Activated T-cell treated with anti-CD3 and anti-CD28 coated beads, Interleukin-2, amount 50 U/mL, for 72 hours (primary cell): ENCODE measurements at places on chromosomes 11 and 22. TPM values are rescaled to one million over a fixed set of nuclear protein-coding genes. Genes with fewer than 3 reads are reported as not detected.

DNA sequence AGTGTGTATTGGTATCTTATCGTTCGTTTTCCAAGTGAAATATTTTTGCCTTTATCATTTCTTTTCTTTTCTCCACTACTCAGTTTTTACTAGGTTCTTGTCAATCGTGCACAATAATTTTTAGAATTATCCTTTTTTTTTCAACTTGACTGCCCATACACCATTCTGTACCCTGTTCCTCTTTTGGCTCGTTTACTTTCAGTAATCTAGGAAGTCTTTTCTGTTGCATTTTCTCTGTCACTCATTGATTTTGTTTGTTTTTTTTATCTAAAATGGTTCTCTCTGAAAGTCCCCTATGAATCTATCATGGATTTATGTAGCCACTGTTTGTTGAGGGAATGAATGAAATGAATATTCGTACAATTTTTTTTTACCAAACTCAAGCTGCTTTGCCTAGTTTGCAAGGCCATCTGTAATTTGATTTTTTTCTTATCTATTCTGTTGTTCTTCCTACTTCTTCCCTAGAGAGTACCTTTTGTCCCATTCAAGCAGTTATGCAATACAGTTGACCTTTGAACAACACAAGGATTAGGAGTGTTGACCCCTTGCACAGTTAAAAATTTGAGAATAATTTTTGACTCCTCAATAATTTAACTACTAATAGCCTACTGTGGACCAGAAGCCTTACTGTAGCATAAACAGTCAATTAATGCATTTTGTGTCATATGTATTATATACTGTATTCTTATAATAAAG lies 166.3 kb downstream of the TMEM135 start:
- no peak for DNase-seq
- no peak overlapping the region for H3K4me3 ChIP-seq
- peak overlapping the region; percentile 56 for H3K27ac ChIP-seq
- no peaks in the 10 kb centered on the region for H3K27me3 ChIP-seq
- no peaks in the 10 kb centered on the region for H3K4me1 ChIP-seq

GRCh38 chr11:60700689-60701468 lies 1.5 kb downstream of the MS4A8 start:
- no peak overlapping the region for H3K27ac ChIP-seq
- no peak for DNase-seq
- H3K36me3 ChIP-seq, result no peaks in the 10 kb centered on the region

DNA sequence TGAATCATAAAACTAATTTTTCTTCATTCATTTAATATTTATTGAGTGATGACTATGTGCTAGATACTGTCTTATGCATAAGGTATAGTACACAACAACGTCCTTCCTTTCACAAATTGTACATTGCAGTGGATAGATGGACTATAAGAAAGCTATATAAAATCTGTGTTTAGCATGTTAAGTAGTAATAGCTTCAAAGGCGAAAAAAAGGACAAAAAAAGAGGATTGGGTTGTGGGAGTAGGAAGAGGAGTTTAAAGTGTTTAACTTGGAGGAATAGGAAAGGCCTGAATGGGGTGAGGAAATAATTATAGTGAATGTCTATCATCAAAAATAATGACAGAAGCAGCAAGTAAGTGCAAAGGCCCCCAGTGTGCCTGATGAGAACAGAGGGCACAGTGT lies 565.4 kb upstream of the LUZP2 start:
- no peak for DNase-seq
- H3K4me1 ChIP-seq, result no peaks in the 10 kb centered on the region
- no peak overlapping the region for H3K27ac ChIP-seq
- H3K36me3 ChIP-seq, result no peaks in the 10 kb centered on the region
- H3K4me3 ChIP-seq, result no peak overlapping the region

DNA sequence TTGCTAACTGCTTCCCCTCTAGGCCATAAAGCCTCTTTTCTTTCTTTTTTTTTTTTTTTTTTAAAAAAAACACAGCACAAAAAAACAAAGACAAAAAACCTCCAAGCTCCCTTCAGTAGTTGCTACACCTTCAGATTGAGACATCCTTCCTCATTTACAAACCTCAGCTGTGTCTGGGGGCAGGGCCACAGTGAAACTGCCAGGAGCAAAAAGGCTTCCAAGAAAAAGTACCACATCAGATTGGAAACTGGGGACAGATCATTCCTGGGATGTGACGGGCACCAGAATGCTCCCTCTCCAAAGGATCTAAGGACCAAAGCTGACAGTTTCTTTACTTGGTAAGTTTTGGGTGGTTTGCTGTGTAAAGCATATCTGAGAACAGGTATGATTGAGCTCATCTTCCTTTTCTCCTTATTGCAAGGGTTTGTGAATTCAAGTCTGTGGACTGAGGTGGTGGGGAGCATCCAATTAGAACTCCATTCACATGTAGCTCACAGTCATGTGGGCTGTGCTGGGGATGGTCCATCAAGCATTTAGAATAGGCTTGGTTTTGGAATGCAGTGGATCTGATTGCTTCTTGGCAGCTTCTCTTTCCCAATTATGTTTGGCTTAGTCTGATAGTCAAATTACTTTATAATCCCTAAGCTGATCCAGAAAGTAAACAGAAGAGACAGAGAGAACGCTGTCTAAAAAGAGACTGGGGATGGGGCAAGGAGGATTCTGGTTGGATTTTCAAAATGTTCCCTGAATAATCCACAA lies 705 bp downstream of the BBOX1 start:
- no peak for DNase-seq
- no peak overlapping the region for H3K27ac ChIP-seq
- H3K4me1 ChIP-seq, result no peaks in the 10 kb centered on the region
- H3K27me3 ChIP-seq, result no peaks in the 10 kb centered on the region
- H3K4me3 ChIP-seq, result no peak overlapping the region

GRCh38 chr11:127471662-127472061 lies 471.1 kb upstream of the KIRREL3 start:
- H3K27ac ChIP-seq, result no peak overlapping the region
- H3K36me3 ChIP-seq, result no peaks in the 10 kb centered on the region
- no peak overlapping the region for H3K4me3 ChIP-seq
- no peaks in the 10 kb centered on the region for H3K4me1 ChIP-seq
- H3K27me3 ChIP-seq, result no peaks in the 10 kb centered on the region

- no peak for DNase-seq
- no peak overlapping the region for H3K4me3 ChIP-seq
- H3K4me1 ChIP-seq, result no peaks in the 10 kb centered on the region
- H3K36me3 ChIP-seq, result no peaks in the 10 kb centered on the region
- H3K27ac ChIP-seq, result no peak overlapping the region
- H3K27me3 ChIP-seq, result no peaks in the 10 kb centered on the region
Observed at GRCh38 chr22:35991168-35991567, 37.5 kb downstream of the RBFOX2 start.

GRCh38 chr11:117832511-117832910 lies 8.0 kb upstream of the FXYD2 start:
- H3K27me3 ChIP-seq, result no peaks in the 10 kb centered on the region
- H3K27ac ChIP-seq, result no peak overlapping the region
- DNase-seq, result no peak

- H3K4me1 ChIP-seq, result peaks cover 19% of the 10 kb centered on the region
- no peak for DNase-seq
- H3K4me3 ChIP-seq, result no peak overlapping the region
- H3K27ac ChIP-seq, result no peak overlapping the region
Observed at GRCh38 chr22:19591568-19591967, 67.4 kb upstream of the CLDN5 start.

DNA sequence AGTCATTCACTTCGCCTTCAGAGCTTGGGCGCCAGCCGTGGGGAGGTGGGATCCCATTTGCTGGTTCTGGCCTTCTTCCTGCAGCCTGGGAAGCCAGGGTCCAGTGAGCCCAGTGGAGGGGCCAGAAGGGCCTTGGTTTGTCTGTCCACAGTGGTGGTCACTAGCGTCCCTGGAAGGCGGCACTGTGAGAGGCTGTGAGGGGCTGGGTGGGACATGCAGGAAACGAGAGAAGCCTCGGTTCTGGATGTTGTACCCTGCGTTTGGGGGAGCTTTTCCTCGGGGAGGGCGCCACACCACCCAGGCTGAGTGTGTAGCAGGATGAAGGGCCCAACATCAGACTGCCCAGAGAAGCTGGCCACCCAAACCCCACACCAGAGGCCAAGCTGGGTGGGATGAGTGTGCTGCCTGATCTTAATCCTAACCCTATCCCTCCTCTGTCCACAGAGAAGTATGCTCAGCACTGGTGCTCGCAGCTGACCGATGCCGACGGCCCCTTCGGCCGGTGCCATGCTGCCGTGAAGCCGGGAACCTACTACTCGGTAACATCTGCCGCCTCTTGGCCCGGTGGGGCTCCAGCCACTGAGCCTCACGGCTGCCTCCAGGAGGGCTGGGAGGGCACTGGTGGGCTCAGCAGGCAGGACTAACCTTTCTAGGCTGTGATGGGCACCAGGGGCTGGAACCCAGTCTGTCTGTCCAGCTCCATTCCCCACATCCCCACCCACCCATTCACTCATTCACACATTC lies 14.4 kb downstream of the MUC5AC start:
- no peak overlapping the region for H3K4me3 ChIP-seq
- DNase-seq, result no peak
- no peaks in the 10 kb centered on the region for H3K4me1 ChIP-seq
- no peak overlapping the region for H3K27ac ChIP-seq
- no peaks in the 10 kb centered on the region for H3K36me3 ChIP-seq
- no peaks in the 10 kb centered on the region for H3K27me3 ChIP-seq

DNA sequence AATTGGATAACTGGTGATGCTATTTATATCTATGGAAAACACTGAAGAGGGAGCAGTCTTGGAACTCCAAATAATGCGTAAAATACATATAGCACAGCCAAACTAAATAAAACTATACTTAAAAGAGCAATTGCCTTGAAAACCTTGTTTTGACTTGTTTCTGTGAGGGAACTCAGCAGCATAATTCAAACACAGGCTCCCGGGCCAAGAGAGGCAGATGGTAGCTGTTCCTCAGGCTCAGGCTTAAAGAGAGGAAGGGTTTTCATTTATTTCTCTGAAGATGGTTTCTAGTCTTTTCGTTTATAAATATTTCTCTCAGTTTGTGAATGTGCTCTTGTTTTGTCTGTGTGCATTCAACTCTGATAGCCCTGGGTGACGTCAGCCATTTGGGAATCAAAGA lies 82.4 kb downstream of the FANCF start:
- H3K27ac ChIP-seq, result no peak overlapping the region
- H3K36me3 ChIP-seq, result no peaks in the 10 kb centered on the region
- H3K27me3 ChIP-seq, result peaks cover 45% of the 10 kb centered on the region
- no peak overlapping the region for H3K4me3 ChIP-seq

CST6 gene
- 0.34 TPM for total RNA-seq

HYOU1 gene
- total RNA-seq, result 199 TPM

PAMR1 gene
- total RNA-seq, result not detected

CD82 gene
- 364 TPM for total RNA-seq
